ENCODE measurements at places on chromosomes 5 and 9. TPM values are rescaled to one million over a fixed set of nuclear protein-coding genes. Genes with fewer than 3 reads are reported as not detected.

DNA sequence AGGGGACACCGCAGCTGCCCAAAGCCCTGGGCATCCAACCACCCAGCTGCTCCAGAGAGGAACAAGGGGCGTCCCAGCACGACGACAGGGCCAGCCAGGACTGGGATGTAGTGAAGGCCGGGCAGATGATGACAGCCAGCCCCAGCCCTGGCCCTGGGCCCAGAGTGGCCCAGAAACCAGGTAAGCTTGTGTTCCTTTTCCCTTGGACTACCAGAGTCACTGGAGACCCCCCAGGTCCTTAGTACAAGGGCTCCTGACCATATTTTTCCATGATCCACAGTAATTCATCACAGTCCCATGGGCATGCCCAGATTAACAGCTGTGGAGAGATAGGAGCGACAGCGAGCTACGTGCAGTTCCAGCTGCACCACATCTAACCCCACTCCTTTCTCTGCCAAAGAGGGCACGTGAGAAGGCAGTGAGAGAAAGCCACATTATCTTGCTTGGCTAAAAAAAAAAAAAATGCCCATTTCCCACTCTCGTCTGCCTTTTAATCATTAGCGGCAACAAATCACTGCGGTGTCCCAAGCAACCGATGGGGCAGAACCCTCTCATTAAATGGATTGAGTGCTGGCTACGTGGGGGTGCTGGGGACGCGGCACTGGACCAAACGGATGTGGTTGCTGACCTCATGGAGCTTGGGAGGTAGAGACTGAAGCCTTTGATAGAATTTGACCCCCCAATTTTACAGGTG is 21.7 kb upstream of the SYNPO start:
- DNase-seq, result no peak

SHOC1 gene
- not detected for total RNA-seq

GRCh38 chr5:138875552-138875875 is 379 bp upstream of the LRRTM2 start:
- DNase-seq, result no peak

- no peak for DNase-seq
Observed at GRCh38 chr5:105639511-105639910, 2031.2 kb downstream of the EFNA5 start.

PCDHA6 gene
- total RNA-seq, result under 0.01 TPM

DNA sequence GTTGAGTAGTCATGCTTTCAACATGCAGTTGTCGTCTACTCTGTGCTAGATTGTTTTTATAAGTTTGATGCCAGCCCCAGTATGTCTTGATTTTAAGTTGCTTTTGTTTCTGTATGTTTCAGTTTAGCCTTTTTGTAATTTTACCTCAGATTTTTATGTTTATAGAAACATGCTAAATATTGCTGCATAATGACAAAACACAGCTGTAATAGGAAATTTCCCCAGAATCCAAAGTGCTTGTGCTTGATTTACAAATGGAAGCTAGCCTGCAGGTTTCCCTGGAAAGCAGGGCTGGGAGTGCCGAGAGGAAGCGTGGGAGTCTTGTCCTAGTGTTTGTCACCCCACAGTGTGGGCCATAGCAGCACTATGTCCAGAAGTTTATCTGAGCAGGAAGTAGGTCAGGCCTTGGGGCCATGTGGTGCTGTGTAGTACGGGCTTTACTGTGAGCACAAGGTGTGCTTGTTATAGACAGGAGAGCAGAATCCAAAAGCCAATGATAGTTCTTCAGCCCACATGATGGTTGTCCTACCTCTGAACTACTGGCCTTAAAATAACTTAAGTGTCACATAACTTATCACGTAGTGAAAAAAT is 100.0 kb upstream of the NREP start:
- DNase-seq, result no peak

DNA sequence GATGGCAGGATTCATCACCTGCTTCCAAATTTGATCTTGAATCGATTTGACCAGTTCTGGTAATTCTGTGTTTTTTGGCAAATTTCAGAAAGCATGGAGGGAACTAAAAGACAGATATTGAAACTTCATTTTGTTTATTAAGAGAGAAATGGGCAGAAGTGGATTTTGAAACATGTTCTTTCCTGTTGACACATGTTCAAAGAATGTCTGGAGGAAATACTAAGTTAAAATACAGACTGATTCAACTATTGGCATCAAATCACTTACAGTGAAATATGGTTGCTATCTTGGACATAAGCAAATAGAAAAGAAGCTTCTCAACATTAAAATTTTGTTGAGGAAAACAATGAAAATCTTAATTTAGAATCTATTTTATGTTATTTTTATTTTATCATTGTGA is 19.3 kb upstream of the GZMK start:
- DNase-seq, result no peak

DNA sequence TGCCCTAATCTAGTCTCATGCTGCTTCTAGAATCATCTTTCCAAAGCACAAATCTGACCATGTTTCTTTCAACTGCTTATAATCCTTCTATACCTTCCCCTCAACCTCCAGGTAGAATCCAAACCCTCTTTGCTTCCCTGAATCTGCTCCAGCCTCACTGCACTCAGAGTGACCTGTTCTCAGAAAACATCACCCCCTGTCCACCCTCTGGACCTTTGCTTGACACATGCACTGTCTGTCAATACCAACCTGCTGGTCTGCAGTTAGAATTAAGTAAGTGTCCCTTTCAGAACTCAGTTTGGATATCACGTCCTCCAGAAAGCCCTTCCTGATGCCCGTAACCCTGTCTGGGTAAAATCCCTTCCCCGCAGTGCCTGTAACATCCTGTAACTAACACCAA is 63.1 kb downstream of the SH3TC2 start:
- DNase-seq, result no peak

DNA sequence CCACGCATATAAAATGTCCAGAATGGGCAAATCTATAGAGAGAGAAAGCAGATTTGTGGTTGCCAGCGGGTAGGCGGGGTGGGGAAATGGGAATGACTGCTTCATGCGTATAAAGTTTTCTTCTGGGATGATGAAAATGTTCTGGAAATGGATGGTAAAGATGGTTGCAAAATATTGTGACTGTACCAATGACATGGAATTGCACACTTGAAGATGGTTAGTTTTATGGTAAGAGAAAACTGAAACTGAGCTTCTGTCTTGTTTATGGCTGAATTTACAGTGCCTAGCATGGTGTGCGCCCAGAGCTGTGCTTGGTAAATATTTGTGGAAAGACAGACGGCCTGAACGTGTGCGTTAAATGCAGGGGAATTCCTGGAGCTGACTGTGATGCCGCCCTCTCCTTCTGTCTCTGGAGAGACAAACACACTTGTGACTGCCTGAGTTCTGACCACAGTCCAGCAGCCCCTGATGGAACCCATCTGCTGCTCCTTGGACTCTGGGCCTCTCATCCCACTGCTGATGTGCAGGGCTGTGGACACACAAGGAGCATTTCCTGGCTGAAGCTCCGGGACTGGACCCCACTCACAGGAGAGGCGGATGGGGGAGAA is 8.6 kb upstream of the PTGES start:
- no peak for DNase-seq

GRIA1 gene
- not detected for total RNA-seq

TEX48 gene
- total RNA-seq, result not detected

- DNase-seq, result no peak
Observed at GRCh38 chr9:137556069-137556838, 4.6 kb downstream of the MRPL41 start.

DNA sequence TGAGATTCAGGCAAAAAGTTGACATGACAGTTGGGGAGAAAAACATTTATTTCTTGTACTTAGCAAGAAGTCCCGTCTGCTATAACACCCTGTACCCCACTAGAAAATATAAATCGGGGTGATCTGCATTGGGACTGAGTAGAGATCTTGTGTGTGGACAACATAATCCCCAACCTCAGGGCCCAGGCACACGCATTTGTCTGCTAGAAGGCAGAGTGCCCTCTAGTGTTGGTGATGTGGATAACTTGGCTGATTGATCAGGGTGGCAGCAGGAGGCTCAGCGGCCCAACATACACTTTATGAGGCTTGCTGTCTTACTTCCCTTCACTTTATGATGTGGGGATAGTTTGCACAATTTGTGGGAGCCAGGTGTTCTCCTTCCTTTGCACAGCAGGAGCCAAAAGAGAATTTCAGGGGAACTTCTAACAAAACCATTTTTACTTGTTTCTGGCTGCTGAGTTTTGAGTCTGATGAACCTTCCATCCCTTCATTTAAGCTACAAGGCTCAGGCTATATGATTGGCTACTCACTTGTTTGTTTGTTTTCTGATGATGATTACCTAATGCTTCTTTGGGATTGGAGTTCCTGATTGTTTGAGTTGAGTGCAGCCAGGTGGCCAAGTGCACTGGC is 263.2 kb downstream of the DMAC1 start:
- DNase-seq, result no peak

GRCh38 chr5:108278285-108279240 is 103.3 kb downstream of the FBXL17 start:
- no peak for DNase-seq

DNA sequence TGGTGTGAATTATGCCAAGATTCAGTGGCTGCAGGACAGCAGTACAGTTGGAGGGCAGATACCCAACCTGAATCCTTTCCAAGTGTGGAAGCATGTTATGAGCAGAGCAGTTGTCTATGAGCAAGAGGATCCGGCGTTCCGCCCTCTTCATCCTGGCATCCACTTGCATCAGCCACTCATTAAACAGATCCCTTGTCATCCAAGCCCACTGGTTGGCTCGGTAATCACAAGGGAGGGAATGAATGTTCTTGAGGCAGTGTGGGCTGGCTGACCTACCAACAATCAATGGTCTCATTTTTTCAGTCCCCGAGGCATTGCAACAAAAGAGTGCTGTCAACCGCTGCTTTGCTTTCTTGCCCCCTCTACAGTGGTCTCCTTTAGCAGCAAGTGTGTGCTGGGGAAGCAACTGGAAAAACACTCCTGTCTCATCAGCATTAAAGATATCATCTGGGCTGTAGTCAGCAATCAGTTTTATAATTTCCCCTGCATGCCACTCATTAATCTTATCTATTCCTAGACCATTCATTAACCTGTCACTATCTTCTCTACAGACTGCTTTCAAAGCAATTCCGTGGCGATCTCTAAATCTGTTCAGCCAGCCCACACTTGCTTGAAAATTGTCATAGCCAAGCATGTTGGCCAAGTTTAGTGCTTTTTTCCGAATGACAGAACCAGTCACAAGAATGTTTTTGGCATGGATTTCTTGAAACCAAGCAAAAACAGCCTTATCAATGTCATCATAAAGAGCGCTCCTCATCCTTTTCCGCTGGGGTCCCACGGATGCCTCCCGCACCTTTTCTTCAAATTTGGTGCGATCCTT is 4.9 kb downstream of the TIGD6 start:
- no peak for DNase-seq

GRCh38 chr5:56006094-56006493 is 11.3 kb upstream of the IL6ST start:
- DNase-seq, result no peak

MTX3 gene
- total RNA-seq, result 3.0 TPM

CNTNAP3B gene
- under 0.01 TPM for total RNA-seq

DNA sequence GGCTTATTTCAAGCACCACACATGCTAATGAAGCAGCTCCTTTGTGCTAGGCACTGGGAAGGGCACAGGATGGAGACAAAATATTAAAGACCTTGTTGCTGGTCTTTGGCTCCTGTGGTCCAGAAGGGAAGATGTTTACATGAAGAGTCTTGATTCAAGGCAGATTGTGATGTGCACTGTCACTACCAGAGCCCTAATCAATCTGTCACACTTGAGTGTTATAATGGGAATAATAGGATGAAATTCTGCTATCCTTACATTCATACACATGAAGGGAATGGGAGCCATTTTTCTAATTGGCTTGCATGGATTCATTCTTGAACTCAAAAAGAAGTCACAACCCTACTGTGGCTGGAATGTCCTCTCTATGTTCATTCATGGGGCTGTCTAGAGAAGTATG is 203.0 kb downstream of the SEC61B start:
- no peak for DNase-seq

- no peak for DNase-seq
Observed at GRCh38 chr5:173823721-173824567, 64.2 kb upstream of the CPEB4 start.

DNA sequence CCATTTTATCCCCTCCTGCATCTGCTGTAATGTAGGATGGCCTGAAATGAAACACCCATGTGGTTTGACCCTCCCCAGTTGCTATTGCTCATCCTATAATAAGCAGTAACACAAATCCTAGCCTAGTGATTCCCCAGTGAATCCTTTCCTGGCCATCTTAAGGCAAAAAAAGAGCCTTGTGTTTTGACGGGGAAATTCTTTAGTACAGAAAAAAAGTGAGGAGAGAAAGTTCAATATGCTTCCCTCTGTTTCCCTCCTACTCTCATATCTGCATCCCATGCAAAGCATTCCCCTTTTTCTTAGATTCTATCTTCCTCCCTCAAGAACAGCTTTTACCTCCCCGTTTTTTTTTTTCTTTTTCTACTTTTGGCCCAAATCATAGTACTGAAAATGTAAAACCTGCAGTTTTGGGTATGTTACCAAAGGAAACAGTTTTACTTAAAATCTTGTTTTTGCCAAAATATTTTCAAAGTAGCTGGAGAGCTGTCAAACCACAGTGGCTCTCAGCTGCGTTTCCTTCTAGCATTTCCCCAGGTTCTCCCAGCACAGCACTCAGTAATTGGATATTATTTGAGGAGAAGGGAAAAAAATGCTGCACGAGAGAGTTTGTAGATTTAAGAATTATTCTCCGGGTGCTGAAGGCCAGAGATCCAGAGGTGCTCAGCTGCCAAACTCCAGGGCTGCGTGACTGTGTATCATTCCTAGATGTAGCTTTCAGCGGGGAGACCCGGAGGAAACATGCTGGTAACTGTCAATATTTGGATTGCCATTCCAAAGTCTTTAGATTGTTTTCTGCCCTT is 321.4 kb downstream of the NPR3 start:
- DNase-seq, result no peak

DNA sequence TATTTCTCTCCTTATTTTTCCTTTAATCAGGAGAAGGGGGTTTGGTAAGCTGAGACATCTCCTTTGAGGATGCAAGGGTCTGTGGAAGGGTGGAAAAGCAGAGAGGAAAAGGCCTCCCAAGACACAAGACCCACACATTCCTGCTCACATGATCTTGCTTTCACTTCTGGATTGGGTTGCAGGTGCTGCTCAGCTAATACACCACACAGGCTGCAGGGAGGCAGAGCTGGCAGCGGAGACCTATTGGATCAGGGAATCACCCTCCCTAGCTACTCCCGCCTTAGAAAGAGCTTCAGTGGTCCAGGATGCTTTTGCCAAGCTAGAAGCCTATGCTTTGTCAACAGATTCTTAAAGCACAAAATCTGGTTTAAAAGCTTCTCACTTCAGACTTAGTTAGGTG is 87.6 kb upstream of the IL33 start:
- DNase-seq, result no peak

GRCh38 chr9:110072597-110073355 is 135.2 kb downstream of the C9orf152 start:
- DNase-seq, result no peak

DNA sequence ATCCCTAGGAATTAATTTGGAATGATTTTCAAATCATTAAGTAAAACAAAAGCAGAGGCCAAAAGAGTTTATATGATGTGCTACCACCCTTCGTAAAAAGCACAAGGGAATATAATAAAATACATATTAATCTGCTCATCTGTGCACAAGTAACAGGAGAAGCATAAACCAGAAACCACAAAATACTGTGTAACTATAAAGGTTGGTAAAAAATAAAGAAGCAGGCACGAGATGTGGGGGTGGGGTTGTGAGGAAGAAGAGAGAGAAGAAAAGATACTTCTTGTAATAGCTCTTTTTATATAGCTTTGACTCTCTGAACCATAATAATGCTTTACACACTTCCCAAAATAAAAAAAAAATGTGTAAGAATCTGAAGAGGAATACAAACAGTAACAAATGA is 214.9 kb upstream of the EFNA5 start:
- no peak for DNase-seq

GRCh38 chr9:131319486-131319885 is 30.0 kb downstream of the PLPP7 start:
- no peak for DNase-seq

GRCh38 chr9:18129809-18130334 is 344.1 kb upstream of the ADAMTSL1 start:
- no peak for DNase-seq

All from hematopoietic multipotent progenitor cell (in vitro differentiated cells).